ENCODE measurements at places on chromosomes 3 and 15. TPM values are rescaled to one million over a fixed set of nuclear protein-coding genes. Genes with fewer than 3 reads are reported as not detected.

The C3orf33 gene
- 5.3 TPM for total RNA-seq

GRCh38 chr3:30539772-30540171 lies 66.6 kb upstream of the TGFBR2 start:
- no peaks in the 10 kb centered on the region for H3K4me1 ChIP-seq
- no peak overlapping the region for H3K27ac ChIP-seq
- H3K36me3 ChIP-seq = no peaks in the 10 kb centered on the region
- no peak overlapping the region for H3K4me3 ChIP-seq
- no peaks in the 10 kb centered on the region for H3K27me3 ChIP-seq

GRCh38 chr3:190293621-190294020 lies 28.6 kb downstream of the CLDN1 start:
- H3K27ac ChIP-seq = no peak overlapping the region
- DNase-seq = no peak
- no peaks in the 10 kb centered on the region for H3K36me3 ChIP-seq
- H3K4me3 ChIP-seq = no peak overlapping the region
- no peaks in the 10 kb centered on the region for H3K27me3 ChIP-seq
- no peaks in the 10 kb centered on the region for H3K4me1 ChIP-seq

DNA sequence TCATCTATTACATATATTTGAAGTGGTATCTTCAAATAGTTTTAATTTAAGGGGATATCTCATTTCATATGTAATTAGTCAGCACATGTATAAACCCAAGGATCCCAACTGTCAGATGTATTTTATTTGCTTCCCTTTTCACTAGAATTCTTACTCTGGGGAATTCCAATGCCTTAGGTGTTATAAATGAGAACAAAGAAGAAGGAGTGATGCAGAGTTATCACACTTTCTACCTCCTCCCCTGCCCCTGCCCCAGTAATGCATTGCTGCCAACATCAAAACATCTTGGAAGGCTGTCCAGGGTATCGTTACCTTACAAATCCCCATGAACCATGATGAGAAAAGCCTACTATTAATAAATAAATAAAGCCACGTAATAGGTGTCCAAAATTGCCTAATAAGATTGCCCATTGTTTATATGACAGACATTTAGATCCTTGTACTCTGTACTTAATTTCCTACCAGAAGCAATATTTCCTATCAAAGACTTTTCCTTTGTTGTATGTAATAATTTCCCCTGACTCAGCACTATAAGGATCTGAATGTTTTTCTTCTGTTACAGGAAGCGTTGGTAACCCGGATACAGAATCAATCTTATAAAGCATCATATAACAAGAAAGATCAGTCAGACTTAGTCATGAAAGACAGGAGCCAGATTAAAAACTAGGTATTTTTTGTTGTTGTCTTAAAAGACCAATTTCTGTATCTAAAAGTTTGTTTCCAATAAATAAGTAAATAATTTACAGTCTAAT lies 38.8 kb downstream of the CBLB start:
- H3K27ac ChIP-seq = peak overlapping the region; percentile 16
- H3K36me3 ChIP-seq = peaks cover 10% of the 10 kb centered on the region
- no peak for DNase-seq
- no peaks in the 10 kb centered on the region for H3K27me3 ChIP-seq
- peaks cover 79% of the 10 kb centered on the region for H3K4me1 ChIP-seq

DNA sequence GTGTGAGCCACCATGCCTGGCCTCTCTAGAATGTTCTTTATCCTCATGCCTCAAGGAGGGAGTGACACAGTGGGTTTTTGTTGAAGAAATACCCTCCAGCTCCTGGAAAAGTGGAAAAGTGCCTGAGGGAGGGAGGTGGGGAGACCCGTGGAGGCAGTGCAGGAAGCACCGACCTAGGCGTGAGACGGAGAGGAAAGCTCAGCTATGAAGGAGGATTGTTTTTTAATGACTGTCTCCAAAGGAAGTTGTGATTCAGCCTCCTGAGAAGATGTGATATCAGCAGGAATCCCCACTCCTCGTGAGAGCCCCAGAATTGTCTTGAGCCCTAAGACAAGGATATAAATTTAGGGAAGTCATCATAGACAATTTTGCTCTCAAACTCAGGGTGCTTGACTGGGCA lies 21.7 kb downstream of the RPLP1 start:
- no peak overlapping the region for H3K4me3 ChIP-seq
- no peak for DNase-seq
- no peaks in the 10 kb centered on the region for H3K27me3 ChIP-seq
- no peaks in the 10 kb centered on the region for H3K36me3 ChIP-seq
- H3K27ac ChIP-seq = no peak overlapping the region

GRCh38 chr15:90558171-90558573 lies 28.4 kb downstream of the CRTC3 start:
- H3K4me3 ChIP-seq = no peak overlapping the region
- H3K27ac ChIP-seq = peak overlapping the region; percentile 83
- no peaks in the 10 kb centered on the region for H3K36me3 ChIP-seq

GRCh38 chr15:83474578-83474977 lies 27.4 kb downstream of the SH3GL3 start:
- H3K27ac ChIP-seq = no peak overlapping the region
- H3K36me3 ChIP-seq = no peaks in the 10 kb centered on the region
- no peak overlapping the region for H3K4me3 ChIP-seq

The EXD1 gene
- not detected for total RNA-seq

GRCh38 chr15:75203908-75204263 lies 2.2 kb downstream of the C15orf39 start:
- DNase-seq = no peak
- H3K27me3 ChIP-seq = no peaks in the 10 kb centered on the region
- H3K4me1 ChIP-seq = peaks cover 83% of the 10 kb centered on the region
- H3K27ac ChIP-seq = no peak overlapping the region
- peaks cover 16% of the 10 kb centered on the region for H3K36me3 ChIP-seq
